ENCODE measurements at places on chromosomes 6 and 20.

DNA sequence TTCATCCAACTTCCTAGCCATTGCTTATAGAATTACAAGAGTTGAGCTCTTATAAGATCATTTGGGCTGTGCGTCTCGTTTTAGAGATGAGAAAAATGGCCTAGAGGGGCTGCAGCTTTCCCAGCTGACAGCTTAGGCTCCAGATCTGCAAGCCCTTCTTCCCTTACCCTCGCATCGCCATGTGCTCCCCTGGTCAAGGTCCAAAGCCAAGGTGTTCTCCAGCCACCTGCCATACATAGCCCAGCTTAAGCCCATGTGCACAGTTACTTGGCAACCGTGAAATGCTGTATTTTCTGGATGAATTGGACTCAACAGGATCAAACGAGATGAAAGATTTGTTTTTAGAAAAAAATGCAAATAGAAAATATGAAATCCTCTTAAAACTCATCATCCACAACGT lies 7.9 kb downstream of the MAP3K4 start:
- no peak for DNase-seq

DNA sequence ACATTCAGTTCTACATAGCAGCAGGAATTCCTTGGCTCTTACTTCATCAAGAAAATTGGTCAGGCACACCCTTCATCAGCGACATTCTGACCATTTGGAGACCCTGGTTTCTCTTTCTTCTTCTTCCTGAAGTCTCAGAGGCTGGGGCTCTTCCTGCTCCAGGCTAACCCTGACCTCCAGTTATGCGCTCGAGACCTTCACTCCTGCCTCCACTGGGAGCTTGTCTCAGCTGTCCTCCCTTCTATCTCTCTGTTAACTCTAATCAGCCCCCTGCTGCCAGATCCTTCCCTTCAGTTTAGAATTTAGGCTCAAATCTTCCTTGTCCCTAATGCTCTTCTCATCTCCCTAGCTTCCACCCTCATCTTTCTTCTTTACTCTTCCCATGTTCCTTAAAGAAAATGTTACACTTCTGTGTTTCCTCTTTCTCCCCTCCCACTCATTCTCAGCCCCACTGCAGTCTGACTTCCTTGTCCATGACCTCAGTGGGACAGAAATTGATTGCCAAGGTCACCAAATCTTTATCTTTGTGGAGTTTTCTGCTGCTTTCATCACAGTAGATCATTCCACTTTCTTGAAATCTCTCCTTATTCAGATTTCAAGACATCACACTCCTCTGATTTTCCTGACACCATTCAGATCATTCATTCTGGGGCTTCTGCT lies 8.4 kb upstream of the HLA-DOA start:
- no peak for DNase-seq

- DNase-seq: no peak
Measured at GRCh38 chr6:50437901-50438300, 275.4 kb upstream of the TFAP2D start.

- no peak for DNase-seq
Measured at GRCh38 chr6:106858653-106859092, 115.9 kb downstream of the CD24 start.

DNA sequence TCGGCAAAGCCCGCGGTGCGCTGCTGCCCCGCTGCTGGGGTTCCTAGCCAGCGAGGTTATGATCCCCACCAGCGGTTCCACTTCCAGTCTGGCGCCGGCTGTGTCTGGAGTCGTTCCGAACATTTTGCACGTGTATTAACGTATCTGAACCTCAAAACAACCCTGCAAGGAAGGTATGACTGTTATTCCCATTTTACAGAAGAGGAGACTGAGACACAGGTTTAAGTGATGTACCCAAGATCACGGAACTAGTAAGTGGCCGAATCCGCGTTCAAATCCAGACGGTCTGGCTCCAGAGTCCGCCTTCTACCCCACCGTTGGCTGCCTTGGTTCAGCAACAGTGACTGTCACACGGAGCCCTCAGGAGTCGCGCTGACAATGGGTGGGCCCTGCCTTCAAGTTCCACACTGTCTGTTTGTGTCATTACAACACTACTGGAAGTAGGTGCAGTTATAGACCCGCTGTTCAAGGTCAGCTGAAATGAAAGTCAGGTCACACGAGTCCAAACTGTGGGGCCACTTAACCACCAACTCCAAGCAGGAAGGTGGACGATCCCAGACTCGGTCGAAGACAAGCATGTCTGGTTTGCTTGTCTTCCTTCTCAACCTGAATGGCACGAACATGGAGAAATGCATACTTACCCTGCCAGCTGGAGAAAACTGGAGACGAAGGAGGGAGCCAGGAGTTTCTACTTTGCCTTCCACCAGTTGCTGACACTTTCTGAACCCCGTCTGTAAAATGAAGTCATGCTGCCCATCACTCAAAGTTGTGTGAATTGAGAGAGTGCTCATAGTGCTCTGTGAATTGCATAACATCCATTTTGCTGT lies 803 bp upstream of the SRXN1 start:
- no peak for DNase-seq

DNA sequence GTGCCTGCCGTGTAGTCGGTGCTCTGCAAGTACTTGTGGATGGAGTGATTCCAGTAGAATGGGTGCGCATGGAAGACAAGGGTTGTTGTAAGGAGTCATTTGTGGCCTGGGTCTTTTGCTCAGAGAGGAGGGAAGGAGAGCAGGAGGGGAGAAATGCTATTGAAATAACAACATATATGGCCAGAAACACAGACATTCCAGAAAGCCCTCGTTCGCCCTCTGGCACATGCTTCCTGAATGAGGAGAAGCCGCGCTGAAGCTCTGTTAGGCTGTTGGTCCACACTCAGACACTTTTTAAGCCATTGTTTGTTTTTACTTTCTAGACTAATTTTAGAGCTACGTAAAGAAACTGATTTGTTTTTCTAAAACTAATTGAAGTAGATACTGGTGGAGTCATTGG lies 107.4 kb downstream of the RPP40 start:
- DNase-seq: no peak
